ENCODE measurements at places on chromosomes 7 and 10. TPM values are rescaled to one million over a fixed set of nuclear protein-coding genes. Genes with fewer than 3 reads are reported as not detected.
A peak's percentile ranks its signal among the peaks of the same experiment; 100 is the strongest.

DNA sequence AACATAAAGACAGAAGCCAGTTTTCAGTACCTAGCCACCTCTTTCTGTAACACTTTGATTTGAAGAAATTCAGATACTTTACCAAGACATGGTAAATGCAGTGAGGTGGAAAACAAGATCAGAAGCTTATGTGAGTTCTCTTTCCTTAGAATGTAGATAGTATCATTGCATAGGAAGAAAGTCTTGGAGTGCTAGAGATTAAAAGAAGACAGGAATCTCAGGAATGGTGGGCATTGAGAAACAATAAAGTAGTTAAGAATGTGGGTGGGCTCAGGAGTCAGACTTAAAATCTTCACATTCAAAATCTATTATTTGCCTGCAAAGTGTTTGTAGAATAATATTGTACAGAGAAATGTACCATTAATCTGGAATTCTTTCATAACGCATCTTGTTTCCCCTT, 58.9 kb downstream of the POLL start:
- DNase-seq: no peak

GRCh38 chr10:34104829-34105572, 710.1 kb downstream of the PARD3 start:
- no peak for DNase-seq

GRCh38 chr10:103598654-103599115, 105.2 kb downstream of the NEURL1 start:
- DNase-seq: no peak

DNA sequence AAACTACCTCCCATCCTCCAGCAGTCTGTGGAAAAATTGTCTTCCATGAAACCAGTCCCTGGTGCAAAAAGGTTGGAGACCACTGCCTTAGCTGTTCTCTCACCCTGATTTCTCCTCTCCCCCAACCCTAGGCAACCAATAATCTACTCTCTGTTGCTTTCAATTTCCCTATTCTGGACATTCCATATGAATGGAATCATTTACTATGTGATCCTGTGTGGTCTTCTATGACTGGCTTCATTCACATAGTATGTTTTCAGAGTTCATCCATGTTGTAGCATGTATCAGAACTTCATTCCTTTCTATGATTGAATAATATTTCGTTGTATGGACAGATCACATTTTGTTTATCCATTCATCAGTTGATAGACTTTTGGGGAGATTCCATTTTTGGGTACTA, 38.3 kb upstream of the DLG5 start:
- DNase-seq: no peak

- DNase-seq: no peak
Measured at GRCh38 chr7:120064565-120064964, 208.4 kb upstream of the KCND2 start.

DNA sequence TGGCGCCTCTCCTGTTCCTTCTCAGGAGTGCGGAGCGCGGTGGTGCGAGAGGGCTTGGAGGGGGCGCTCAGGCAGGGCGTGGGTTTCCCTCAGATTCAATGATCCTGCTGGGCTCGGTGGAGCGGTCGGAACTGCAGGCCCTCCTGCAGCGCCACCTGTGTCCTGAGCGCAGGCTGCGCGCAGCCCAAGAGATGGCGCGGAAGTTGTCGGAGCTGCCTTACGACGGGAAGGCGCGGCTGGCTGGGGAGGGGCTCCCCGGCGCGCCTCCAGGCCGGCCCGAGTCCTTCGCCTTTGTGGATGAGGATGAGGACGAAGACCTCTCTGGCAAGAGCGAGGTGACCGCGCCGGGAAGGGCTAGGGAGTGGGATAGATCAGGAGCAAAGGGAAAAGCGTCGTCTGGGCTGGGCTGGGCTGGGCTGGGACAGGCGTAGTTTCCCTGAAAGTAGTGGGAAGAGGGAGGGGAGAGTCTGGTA, 17.0 kb downstream of the FAM131B start:
- DNase-seq: peak; percentile 79

- no peak for DNase-seq
Measured at GRCh38 chr7:635227-635626, 91.3 kb upstream of the DNAAF5 start.

Gene NPY
- total RNA-seq: not detected

DNA sequence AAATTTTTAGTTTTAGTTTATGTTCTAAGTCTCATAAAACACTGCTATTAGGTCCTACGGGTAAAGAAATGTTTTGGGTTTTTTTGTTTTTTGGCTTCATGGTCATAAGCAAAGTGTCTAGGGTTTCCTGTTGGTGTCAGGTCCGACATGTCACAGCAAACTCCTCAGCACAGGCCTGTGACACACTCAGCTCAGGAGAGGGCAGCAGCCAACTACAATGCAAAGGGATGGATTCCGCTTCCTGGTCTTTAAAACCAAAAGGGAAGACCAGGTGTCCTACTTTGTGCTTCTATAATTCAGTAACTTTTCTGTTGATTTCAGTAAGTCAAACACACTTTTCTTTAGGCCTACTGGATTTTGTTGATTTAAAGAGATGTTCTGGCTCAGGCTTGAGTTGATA, 83.8 kb upstream of the MACROH2A2 start:
- DNase-seq: peak; percentile 41

- DNase-seq: no peak
Measured at GRCh38 chr10:43926371-43926770, 277.7 kb upstream of the ZNF32 start.

Gene VGF
- 0.44 TPM for total RNA-seq

Gene MKX
- total RNA-seq: not detected

GRCh38 chr7:102287111-102287980, 678 bp downstream of the SH2B2 start:
- DNase-seq: no peak

- DNase-seq: no peak
Measured at GRCh38 chr7:82263920-82264782, 179.4 kb downstream of the CACNA2D1 start.

- no peak for DNase-seq
Measured at GRCh38 chr10:46091828-46092523, 45.9 kb upstream of the MSMB start.

GRCh38 chr10:110353244-110354119, 48.8 kb upstream of the SMNDC1 start:
- peak; percentile 89 for DNase-seq

Gene RAMP3
- total RNA-seq: not detected

DNA sequence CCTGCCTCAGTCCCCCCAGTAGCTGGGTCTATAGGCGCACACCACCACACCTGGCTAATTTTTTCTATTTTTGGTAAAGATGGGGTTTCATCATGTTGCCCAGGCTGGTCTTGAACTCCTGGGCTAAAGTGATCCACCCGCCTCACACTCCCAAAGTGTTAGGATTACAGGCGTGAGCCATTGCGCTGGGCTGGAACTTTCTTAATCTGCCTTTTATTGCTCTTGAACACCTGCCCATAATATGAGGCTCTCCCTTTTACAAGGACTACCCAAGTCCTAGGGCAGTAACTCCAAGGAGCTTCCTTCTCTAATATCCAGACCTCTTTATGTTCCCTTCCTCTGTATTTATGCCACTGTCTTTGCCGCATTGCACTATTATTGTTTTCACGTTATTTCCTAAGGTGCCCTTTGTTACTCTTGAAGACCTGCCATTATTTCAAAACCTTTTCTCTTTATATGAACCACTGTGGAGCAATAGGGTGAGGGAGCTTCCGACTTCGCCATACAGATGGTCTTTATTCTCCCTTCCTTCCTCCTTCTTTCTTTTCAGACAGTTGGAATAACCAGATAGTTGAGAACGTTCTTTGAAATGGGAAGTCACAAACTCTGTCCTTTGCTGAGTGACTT, 36.3 kb upstream of the TCF7L2 start:
- no peak for DNase-seq

Gene FAM221A
- total RNA-seq: 5.6 TPM

All from activated CD8-positive, alpha-beta memory T cell treated with anti-CD3 and anti-CD28 coated beads, Interleukin-2, amount 10 ng/mL, durations not matched to agents 7 days and 5 days (primary cell).